ENCODE measurements at places on chromosomes 4 and X.
A peak's percentile ranks its signal among the peaks of the same experiment; 100 is the strongest.

- DNase-seq: peak; percentile 51
Observed at GRCh38 chr4:1011022-1011665, at the start of gene FGFRL1. FGFRL1 (plus strand) TSS chr4:1011626; CDS start chr4:1012486, 860 bp downstream.

- no peak for DNase-seq
Observed at GRCh38 chrX:123728554-123728953, 4.3 kb downstream of the THOC2 start.

GRCh38 chr4:45865781-45866180 lies 258.1 kb downstream of the GABRG1 start:
- DNase-seq: no peak

GRCh38 chr4:180766045-180766444 lies 1477.2 kb upstream of the TENM3 start:
- DNase-seq: no peak

- DNase-seq: peak; percentile 0
Observed at GRCh38 chrX:78555401-78555980, 103.6 kb downstream of the RTL3 start.

DNA sequence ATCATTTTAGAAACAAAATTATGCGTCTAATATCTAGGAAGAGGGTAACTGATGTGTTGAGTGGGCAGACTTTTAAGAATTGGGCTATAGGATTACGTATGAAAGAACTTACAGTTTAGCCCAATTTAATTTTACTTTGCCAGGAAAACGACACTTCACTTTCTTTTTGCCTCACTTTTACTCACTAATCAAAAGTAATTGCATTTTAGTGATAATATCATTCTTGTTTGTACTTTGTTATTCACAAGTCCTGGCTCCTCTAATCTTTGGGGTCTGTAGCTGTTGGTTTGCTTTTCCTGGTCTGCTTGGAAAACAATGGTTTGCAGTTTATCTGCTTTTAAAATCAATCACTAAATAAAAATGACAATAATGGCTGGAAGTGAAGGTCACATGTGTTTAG lies 2.9 kb upstream of the ARX start:
- no peak for DNase-seq

- DNase-seq: no peak
Observed at GRCh38 chrX:124414281-124414680, 67.9 kb downstream of the SH2D1A start.

- peak; percentile 20 for DNase-seq
Observed at GRCh38 chr4:139606579-139607501, 50.8 kb upstream of the SETD7 start.

Measured in kidney glomerular epithelial cell (primary cell).